ENCODE measurements at places on chromosomes 7 and 10.

DNA sequence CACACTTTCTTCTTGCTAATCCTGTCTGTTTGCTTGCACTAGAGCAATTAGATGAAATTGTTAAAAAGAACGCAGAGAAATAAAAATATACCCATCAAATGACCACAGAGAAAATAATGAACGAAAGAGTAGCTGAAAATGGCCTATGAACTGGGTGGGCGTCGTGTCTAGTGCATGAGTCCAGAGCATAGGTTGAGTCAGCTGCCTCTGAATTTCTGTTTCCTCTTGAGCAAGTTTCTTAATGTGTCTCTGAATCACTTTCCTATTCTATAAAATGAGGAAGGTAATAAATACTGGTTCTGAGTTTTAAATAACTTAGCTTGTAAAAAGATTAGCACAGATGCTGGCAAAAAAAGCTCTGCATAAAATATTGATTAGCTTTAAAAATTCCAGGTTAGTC lies 75.0 kb downstream of the POM121L12 start:
- DNase-seq = no peak

GRCh38 chr10:44715136-44715535 lies 196.0 kb upstream of the TMEM72 start:
- no peak for DNase-seq

DNA sequence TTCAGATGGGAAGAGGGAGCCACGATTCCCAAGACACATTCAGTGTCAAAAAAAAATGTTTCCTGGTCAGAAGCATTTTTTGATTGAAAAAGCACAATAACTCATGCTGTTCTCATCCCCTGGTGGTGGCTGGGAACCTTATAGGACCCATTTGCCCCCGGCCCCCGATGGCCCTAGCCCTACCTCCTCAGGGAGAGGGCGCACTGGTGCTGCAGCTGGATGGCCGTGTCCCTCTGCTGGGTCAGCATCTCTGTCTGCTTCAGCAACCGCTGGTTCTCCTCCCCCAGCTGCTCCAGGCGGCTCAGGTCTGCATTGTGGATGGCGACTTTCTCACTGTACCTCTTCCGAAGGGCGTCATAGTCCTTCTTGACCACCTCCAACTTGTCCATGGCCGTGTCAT lies 83.3 kb downstream of the DLG5 start:
- no peak for DNase-seq

DNA sequence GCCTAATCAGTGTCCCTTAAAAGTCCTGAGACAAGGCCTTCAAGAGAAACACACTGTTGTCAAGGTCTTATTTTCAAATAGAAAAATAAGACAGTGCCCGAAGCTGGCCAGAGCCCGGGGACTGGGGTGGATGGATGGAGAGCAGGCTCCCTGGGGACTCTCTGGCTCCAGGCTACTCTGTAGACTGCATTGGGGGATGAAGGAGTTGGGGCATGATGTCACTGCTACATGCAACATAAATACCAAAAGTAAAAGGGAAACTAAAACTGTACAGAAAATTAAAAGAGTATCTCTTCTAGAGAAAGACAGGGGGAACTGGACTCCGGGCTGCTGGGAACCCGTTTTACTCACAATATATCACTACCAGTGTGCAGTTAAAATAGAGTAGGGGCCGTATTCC lies 629.8 kb downstream of the KCNMA1 start:
- no peak for DNase-seq

DNA sequence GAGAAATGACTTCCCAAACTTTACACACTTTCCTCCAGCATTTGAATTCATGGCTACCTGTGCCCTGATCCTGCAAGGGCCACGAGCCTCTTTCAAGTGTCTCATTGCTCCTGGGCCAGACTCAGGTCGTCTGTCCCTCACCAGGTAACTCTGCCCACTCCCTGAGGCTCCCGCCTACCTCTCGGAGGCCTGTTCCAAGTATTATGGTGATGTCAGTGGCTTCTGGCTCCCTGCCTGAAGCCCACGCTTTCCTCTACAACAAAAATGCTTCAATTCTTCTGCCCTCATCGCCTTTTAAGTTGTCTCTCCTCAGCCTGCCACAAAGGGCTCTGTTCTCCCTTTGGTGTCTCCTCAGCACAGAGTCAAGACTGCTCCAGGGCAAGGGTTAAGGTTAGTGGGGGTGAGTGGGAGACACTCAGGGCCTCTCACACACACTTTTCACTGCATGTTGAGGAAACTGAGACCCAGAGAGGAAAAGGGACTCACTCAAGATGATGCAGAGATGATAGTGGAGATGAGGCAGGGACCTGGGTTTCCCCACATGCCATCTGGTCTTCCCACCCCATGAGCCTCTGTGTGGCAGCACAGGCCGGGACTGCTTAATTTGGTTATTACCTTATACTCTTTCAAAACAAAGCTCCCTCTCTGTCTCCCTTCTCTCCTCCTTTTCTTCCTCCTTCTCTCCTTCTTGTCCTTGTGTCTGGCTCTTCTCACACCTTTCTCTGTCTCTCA lies 28.3 kb upstream of the EGR2 start:
- DNase-seq = no peak

DNA sequence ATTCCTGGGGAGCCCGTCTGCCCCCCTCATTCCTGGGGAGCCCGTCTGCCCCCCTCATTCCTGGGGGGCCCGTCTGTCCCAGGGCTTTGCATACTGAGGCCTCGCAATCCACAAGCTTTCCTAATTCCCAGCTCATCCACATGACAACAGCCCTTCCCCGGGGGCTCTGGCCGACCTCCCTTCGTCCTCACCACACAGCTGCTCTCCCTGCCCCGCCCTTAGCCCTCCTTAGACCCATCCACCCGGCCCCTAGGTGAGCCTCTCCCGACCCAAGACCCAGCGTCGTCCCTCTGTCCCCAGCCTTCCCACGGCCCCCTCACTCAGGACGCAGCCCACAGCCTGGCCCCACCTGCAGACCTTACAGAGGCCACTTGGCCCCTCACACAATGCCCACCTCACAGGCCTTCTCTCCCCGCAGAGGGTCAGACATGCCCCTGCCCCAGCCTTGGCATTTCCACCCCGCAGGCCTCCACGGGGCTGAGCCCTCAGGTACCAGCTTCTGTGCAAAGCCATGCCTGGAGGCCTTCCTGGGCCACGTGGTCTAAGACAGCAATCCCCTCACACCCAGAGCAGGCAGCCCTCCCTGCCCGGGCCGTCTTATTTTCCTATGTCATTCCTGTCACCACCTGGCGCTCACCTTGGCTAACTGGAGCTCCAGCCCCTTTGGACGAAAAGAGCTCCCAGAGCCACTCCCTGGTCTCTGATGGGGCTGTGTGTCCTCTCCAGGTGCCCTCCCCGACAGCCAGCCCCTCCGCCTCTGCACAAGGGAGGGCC lies 3.5 kb upstream of the FAM20C start:
- DNase-seq = no peak

DNA sequence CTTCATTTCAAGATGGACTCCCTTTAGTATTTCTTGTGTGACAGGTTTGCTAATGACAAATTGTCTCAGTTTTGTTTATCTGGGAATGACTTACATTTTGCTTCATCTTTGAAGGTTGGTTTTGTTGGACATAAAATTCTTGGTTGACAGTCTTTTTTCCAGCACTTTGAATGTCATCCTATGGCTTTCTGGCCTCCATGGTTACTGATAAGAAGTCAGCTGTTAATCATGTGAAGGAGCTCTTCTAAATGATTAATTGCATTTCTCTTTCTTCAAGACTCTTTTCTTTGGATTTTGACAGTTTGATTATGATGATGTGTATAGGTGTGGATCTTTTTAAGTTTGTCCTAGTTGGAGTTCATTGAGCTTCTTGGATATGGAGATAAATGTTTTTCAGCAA lies 26.9 kb upstream of the HHEX start:
- no peak for DNase-seq

Data from HuH-7 (cell line).